Myometrial cell (primary cell): ENCODE measurements at places on chromosomes 7 and 10. TPM values are rescaled to one million over a fixed set of nuclear protein-coding genes. Genes with fewer than 3 reads are reported as not detected.

SLIT1 gene
- total RNA-seq, result not detected in 2 replicates

RSPH10B gene
- not detected in 2 replicates for total RNA-seq

TUBB8 gene
- total RNA-seq, result not detected in 2 replicates

GHRHR gene
- total RNA-seq, result not detected in 2 replicates

CDHR1 gene
- total RNA-seq, result under 0.01 and 0.58 TPM in 2 replicates

CPA1 gene
- not detected in 2 replicates for total RNA-seq

RBP4 gene
- not detected in 2 replicates for total RNA-seq

MSMB gene
- not detected in 2 replicates for total RNA-seq

CALHM3 gene
- total RNA-seq, result not detected in 2 replicates

HOXA5 gene
- 1.7 and 6.2 TPM in 2 replicates for total RNA-seq

TMEM236 gene
- total RNA-seq, result not detected in 2 replicates

OR9A2 gene
- total RNA-seq, result not detected in 2 replicates
